ENCODE measurements at places on chromosomes 16 and 17. TPM values are rescaled to one million over a fixed set of nuclear protein-coding genes. Genes with fewer than 3 reads are reported as not detected.

The DRC7 gene
- total RNA-seq, result not detected

The AHSP gene
- not detected for total RNA-seq

The MAPK7 gene
- total RNA-seq, result 32.1 TPM

The FOXN1 gene
- not detected for total RNA-seq

The TOP2A gene
- 270 TPM for total RNA-seq

The HOXB13 gene
- not detected for total RNA-seq

The CACNG5 gene
- total RNA-seq, result not detected

The AURKB gene
- 110 TPM for total RNA-seq

The NOL11 gene
- total RNA-seq, result 60.7 TPM

The CTRB1 gene
- total RNA-seq, result not detected

The NOD2 gene
- 9.4 TPM for total RNA-seq

The JPT1 gene
- 236 TPM for total RNA-seq

The TAC4 gene
- total RNA-seq, result not detected

The SSH2 gene
- 61.3 TPM for total RNA-seq

The TNFSF13 gene
- total RNA-seq, result 6.3 TPM

The C16orf96 gene
- 0.15 TPM for total RNA-seq

The MMP25 gene
- total RNA-seq, result 93.9 TPM

The ITGAX gene
- 142 TPM for total RNA-seq

The PDIA2 gene
- not detected for total RNA-seq

The UBB gene
- 1,398 TPM for total RNA-seq

The ALOX15B gene
- not detected for total RNA-seq

The PCGF2 gene
- 2.7 TPM for total RNA-seq

The CALB2 gene
- total RNA-seq, result not detected

The KRTAP3-2 gene
- not detected for total RNA-seq

The COPZ2 gene
- total RNA-seq, result 4.7 TPM

The PRM3 gene
- total RNA-seq, result not detected

The KRT14 gene
- not detected for total RNA-seq

The LRRC36 gene
- total RNA-seq, result 0.51 TPM

The MT4 gene
- not detected for total RNA-seq

The TAT gene
- total RNA-seq, result not detected

The CCL1 gene
- total RNA-seq, result 22.4 TPM

The PRMT7 gene
- total RNA-seq, result 66.4 TPM

The TUBG2 gene
- 8.1 TPM for total RNA-seq

The MARVELD3 gene
- not detected for total RNA-seq

The OXLD1 gene
- total RNA-seq, result 48.8 TPM

The KCTD13 gene
- total RNA-seq, result 42.2 TPM

The SLC38A10 gene
- total RNA-seq, result 133 TPM

The PIGQ gene
- total RNA-seq, result 45.5 TPM

The RBFOX1 gene
- total RNA-seq, result not detected

The BCL6B gene
- total RNA-seq, result 2.2 TPM

The KRTAP16-1 gene
- not detected for total RNA-seq

Data from T-helper 1 cell treated with Interleukin-12 subunit alpha and Interleukin-12 subunit beta and Interleukin-4 antibody, amounts not matched to agents 30 ng/mL and 1 ng/mL, for 36 hours (primary cell).